Hematopoietic multipotent progenitor cell treated with erythropoietin and hydrocortisone succinate and interleukin-3 and kit ligand, for 15 days (in vitro differentiated cells): ENCODE measurements at places on chromosomes 1 and 21.
A peak's percentile ranks its signal among the peaks of the same experiment; 100 is the strongest.

DNA sequence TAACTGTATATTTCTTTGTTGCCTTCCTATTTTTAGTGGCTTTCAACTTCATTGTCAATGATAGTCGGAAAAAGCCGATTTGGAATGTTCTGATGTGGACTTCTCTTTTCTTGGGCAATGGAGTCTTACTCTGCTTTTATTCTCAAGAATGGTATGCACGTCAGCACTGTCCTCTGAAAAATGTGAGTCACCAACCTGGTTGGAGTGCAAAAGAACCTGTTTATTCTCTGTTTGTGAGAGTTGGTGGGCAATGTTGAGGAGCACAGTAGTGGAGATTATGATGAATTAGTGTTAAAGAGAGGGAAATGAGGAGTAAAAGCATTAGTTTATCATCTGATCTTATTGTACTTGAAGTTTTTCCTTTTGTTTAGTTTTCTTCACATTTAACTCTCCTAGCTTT is 14.5 kb upstream of the AXDND1 start:
- DNase-seq = no peak

DNA sequence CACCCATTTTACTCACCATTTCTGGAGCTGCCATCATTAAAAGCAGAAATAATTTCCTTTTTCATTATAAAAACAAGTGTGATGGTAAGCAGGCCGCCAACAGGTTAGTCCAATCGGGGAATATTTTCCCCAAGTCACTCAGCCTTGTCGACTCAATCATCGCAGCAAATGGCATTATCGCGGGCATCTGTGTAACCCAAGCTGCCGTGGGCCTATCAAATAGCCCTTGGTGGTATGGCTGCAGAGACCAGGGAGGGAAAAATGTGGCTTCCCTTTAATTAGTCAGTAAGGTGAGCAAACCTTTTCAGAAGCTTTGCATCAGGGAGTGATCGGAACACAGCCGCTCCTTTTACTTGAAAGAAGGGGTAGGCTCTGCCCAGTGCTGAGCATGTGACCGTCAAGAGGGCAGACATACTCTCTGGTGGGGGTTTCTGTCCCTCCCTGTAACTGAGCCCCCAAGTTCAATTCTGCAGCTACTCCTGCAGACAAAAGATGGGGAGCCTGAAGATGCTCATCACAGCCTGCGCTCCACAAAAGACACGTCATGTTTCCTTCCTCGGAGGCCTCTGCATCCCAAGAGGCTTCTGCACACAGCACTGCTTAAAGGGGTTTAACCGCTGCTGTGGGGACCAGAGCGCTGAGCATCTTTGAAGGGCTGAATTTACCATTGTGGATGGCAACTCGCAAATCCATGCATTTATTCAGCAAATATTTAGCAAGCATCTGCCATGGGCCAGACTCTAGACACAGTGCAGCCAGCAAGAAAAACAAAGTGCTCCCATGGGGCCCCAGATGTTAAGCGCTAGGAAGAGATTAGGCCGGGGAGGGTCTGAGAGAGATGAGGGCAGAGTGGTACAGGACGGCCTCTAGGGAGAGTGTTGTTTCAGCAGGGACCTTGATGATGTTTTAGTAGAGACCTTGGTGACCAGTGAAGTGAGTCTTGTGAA is 1.2 kb upstream of the TMPRSS3 start:
- no peak for DNase-seq

- no peak for DNase-seq
Measured at GRCh38 chr1:42172381-42173133, 8.0 kb upstream of the GUCA2A start.

GRCh38 chr1:231781892-231782291 is 155.3 kb downstream of the DISC1 start:
- no peak for DNase-seq

- DNase-seq = no peak
Measured at GRCh38 chr1:241020851-241021697, 335.9 kb downstream of the RGS7 start.

DNA sequence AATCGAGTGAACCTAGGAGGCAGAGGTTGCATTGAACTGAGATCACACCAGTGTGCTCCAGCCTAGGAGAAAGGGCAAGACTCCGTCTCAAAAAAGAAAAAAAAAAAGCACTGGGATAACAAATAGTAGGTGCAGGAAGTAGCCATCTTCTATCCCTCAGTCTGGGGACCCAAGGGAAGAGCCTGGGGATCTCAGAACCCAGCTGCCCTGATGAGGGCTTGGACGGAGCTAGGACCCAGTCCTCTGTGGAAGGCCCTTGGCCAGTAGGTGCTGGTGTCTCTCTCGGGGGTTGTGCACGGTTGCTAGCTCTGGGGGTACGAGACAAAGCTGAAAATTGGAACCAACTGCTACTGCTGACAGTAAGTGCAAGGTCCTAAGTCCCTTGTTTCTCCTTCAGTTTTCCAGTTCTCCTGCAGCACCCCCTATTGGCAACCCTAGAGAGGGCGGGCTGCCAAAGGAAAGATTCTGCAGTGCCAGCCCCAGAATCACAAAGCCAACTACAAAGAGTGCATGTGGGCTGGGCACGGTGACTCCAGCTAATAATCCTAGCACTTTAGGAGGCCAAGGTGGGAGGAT is 57.6 kb upstream of the KIF1B start:
- DNase-seq = peak; percentile 52

- no peak for DNase-seq
Measured at GRCh38 chr1:158952416-158952815, 21.1 kb downstream of the PYHIN1 start.

- no peak for DNase-seq
Measured at GRCh38 chr1:46159516-46159915, 15.4 kb upstream of the TSPAN1 start.

GRCh38 chr1:65083263-65083896 is 64.6 kb upstream of the AK4 start:
- no peak for DNase-seq

DNA sequence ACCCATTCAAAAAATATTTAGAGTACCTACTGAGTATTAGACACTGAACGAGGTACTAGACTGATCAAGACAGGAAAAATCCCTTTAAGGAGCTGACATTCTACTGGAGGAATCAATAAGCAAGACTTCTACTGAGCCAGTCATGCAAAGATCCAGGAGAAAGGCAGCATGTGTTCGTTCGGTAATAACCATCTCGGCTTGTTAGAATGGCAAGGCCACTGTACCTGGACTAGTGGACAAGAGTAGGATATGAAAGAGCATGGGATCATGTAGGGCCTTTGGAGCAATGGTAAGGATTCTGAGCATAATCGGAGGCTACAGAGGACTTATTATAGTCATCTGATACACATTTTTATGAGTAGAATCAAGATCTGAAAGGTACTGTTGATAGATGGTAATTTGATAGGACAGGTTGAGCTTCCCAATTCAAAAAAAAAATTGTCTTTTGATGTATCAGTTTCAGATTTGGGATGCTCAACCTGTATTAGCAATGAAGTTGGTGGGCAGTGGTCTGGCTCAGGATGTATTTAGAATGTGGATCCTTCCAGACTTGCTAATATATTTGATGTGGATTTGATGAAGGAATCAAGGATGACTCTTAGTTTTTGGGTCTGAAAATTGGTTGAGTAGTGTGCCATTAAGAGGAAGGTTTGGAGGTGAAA is 2.3 kb downstream of the COX20 start:
- DNase-seq = no peak

DNA sequence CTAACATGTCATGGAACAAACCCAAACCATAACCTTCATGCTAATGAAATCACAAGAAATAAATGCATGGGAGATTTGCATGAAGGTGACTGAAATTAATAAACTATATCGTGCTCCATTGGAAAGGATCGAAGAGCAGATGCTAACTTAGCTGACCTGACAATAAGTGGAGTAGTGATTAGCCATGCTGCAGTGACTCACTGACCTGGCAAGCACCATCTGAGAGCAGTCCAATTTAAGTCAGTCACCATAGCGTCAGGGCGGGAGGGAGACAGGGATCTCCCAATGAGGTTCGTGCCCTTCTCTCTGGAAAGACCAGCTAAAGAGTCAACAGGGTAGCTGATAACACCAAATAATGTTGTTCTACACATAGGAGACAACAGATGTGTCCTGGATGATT is 21.5 kb downstream of the OLIG2 start:
- no peak for DNase-seq
